Neural cell (in vitro differentiated cells): ENCODE measurements at places on chromosomes 13 and 19. TPM values are rescaled to one million over a fixed set of nuclear protein-coding genes. Genes with fewer than 3 reads are reported as not detected.

TLE6 gene
- polyA plus RNA-seq: 4.0 and 5.7 TPM in 2 replicates

TTC9B gene
- polyA plus RNA-seq: 111 and 132 TPM in 2 replicates

HRC gene
- 1.0 TPM in 1 of 2 replicates, not detected in the other for polyA plus RNA-seq

PLVAP gene
- polyA plus RNA-seq: not detected in 2 replicates

KIRREL2 gene
- 0.79 and 2.1 TPM in 2 replicates for polyA plus RNA-seq

LRCH1 gene
- 15.4 and 17.7 TPM in 2 replicates for polyA plus RNA-seq
